ENCODE measurements at places on chromosomes 12 and 14.

- DNase-seq: no peak
These were observed 77.4 kb downstream of the LLPH start for GRCh38 chr12:66052988-66053615.

GRCh38 chr12:56565510-56566101, 44.0 kb downstream of the RBMS2 start:
- DNase-seq: no peak

DNA sequence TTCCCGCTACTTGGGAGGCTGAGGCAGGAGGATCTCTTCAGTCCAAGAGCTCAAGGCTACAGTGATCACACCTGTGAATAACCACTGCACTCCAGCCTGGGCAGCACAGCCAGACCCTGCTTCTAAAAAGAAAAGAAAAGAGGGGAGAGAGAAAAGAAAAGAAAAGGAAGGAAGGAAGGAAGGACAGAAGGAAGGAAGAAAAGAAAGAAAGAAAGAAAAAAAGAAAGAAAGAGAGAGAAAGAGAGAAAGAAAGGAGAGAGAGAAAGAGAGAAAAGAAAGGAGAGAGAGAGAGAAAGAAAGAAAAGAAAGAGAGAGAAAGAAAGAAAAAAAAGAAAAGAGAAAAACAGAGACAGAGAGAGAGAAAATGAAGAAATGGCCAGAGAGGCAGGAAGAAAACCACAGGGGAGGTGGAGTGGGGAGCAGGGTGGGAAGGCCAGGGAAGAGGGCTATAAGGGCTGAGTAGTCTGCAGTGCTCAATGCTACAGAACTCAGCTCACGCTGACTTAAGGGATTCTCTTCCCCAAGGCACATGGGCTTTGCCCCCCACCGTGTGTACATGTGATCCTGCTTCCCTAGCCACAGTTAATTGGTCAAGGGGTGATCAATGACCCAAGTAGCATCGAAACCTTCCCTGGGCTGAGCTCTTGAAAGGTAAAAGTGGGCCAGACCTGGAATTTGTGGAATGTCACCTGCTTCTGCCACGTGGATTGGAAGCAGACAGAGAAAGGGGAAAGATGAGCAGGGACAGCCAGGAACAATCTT, 90.4 kb upstream of the TMCC3 start:
- no peak for DNase-seq

- DNase-seq: no peak
These were observed 46.6 kb downstream of the SUSD6 start for GRCh38 chr14:69657950-69658355.

- DNase-seq: no peak
These were observed 147.5 kb downstream of the ADCK1 start for GRCh38 chr14:77947372-77947771.

GRCh38 chr14:99122521-99123125, 149.4 kb downstream of the BCL11B start:
- no peak for DNase-seq

- DNase-seq: no peak
These were observed 38.9 kb downstream of the RASSF8 start for GRCh38 chr12:25997201-25997963.

- no peak for DNase-seq
These were observed 47.7 kb downstream of the C12orf50 start for GRCh38 chr12:87981495-87981894.

DNA sequence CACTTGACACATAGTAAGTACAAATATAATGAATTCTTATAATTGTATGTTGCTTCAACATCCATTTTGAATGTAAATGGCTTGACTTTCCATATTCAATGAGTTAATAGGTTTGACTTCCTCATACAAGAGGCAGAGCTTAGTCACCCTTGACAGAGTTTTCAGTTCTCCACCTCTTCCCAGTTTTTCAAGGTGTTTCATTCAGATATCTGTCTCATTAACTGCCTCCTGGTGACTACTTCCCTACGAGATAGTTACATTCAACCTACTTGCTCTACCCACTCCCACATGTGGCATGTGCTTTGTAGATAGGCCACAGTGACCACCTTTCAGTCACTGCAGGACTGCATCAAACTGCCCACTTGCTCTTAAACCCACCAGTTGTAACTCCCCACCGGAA, 60.0 kb downstream of the MYF5 start:
- DNase-seq: no peak

DNA sequence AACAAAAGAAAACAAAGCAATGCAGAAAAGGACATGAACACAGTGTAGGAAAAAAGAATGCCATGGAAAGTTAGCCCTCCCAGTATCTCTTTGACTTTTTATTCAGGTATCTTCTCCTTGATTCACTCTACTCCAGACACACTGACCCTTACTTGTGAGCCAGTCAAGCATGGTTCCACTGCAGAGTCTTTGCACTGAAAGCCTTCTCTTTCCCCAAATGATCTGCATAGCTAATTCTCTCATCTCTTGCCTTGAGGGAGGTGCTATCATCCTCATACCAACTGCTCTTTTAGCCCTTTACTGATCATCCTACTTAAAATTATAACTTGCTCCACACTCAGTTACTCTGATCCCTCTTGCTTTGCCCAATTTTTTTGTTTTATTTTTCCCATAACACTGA, 101.2 kb upstream of the SLC16A7 start:
- DNase-seq: no peak

- no peak for DNase-seq
These were observed 31.9 kb downstream of the FOS start for GRCh38 chr14:75310295-75311111.

DNA sequence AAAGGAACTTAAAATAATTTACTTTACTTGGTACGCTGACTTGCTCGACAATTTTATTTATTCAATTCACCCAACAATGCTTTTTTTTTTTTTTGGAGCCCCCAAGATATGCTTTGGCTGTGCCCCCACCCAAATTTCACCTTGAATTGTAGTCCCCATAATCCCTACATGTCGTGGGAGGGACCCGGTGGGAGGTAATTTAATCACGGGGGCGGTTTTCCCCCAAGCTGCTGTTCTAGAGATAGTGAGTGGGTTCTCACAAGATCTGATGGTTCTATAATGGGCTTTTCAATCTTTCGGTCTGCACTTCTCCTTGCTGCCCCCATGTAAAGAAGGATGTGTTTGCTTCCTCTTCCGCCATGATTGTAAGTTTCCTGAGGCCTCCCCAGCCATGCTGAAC, 10.4 kb downstream of the FGD6 start:
- DNase-seq: no peak

- DNase-seq: no peak
These were observed 68.4 kb upstream of the ASPG start for GRCh38 chr14:104016873-104017650.

- peak; percentile 40 for DNase-seq
These were observed 1.2 kb upstream of the SH2B3 start for GRCh38 chr12:111404362-111405148.

- no peak for DNase-seq
These were observed 103.9 kb downstream of the FSCB start for GRCh38 chr14:44403193-44403592.

GRCh38 chr12:31274520-31275300, 51.2 kb downstream of the SINHCAF start:
- no peak for DNase-seq

- DNase-seq: no peak
These were observed 1.8 kb downstream of the NOVA1 start for GRCh38 chr14:26595926-26596542.

DNA sequence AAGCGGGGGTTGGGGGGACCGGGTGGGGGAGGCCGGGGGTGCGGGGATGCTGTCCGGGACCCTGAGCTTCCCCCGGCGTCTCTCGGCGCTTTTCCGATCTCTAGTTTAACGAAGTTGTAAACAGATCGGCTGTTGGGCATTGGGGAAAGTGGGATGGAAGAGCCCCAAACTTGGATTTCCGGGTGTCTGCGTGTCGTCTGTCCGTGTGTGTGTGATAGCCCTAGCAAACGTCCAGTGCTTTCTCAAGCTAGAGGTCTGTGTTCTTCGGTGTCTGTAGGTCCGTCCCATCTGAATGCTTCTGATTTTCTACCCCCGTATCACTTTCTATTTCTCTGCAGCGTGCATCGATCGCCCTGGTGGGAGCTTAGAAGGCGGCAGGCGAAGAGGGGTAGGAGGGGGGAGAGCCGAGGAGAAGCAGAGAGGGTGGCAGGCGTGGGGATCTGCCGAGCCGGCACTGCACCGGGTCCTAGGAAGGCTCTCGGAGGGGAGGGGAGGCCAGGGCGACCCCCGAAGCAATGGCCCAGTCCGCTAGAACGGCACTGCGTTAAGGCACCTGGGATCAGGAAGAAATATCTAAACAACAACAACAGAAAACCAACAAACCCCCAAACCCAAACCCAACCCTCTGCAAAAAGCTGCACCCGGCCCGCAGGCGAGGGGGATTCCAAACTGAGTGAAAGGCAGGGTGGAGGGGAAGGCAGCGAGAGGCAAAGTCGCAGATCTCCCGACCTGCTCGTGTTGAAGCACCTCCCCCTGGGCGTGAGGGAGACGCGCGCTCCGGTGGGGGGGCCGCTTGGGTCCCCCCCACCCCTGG, 1.0 kb downstream of the KCNA1 start:
- DNase-seq: peak; percentile 19

GRCh38 chr14:76088326-76088725, 63.4 kb upstream of the GPATCH2L start:
- DNase-seq: no peak

GRCh38 chr12:22577667-22578066, 33.3 kb upstream of the C2CD5 start:
- no peak for DNase-seq

DNA sequence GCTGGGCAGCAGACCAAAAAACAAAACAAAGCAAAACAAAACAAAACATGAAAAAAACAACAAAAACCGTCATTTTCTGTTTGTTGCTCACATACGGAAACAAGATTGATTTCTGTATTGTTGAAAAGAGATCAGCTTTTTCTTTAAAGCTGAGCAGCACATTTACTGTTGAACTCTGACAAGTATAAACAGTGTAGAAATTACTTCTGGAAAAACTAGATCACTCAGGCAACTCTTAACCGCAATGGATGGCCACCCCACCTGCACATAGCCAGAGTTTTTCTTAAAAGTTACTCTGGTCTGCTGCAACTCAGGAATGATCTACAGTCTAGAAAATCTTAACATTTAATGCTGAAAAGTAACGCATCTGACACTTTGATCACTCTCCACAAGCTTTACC, 80.9 kb downstream of the PPM1H start:
- DNase-seq: no peak

- DNase-seq: no peak
These were observed 9.1 kb downstream of the CEP170B start for GRCh38 chr14:104874110-104874531.

GRCh38 chr12:14426792-14427191, 61.3 kb downstream of the ATF7IP start:
- DNase-seq: no peak

DNA sequence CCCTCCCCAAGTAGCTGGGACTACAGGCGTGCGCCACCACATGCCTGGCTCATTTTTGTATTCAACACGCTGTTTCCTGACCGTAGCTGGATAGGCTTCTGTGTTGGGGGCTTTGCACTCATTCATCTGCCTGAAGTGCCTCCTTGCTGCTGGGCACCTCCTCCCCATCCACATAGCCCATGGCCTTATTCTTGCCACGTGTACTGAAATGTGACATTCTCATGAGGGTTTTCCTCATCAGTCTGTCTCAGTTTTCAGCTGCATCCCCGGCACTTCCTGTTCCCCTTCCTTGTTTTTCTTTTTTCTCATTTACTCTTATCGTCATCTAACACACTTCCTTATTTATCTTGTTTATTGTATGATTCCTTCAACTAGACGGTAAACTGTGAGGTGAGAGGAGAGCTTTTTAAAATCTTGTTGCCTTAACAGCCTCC, 36.6 kb downstream of the RCOR1 start:
- DNase-seq: no peak

GRCh38 chr14:70032016-70032415, 152.8 kb downstream of the SMOC1 start:
- no peak for DNase-seq

DNA sequence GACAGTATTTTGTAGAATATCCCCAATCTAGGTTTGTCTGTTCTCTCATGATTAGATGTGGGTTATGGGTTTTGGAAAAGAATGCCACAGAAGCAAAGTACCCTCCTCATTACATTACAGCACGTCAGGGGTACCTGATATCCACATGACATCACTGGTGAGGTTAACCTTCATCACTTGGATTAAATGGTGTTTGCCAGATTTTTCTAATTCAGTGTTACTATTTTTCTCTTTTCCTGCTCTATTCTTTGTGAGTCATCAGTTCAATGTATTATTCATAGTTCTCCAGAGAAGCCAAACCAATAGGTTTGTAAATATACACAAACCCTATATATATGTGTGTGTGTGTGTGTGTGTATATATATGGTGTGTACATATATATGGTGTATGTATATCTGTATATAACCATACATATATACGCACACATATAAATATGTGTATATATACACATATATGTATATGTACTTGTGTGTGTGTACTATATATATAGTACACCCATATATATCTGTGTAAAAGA, 131.4 kb downstream of the LMNTD1 start:
- no peak for DNase-seq

DNA sequence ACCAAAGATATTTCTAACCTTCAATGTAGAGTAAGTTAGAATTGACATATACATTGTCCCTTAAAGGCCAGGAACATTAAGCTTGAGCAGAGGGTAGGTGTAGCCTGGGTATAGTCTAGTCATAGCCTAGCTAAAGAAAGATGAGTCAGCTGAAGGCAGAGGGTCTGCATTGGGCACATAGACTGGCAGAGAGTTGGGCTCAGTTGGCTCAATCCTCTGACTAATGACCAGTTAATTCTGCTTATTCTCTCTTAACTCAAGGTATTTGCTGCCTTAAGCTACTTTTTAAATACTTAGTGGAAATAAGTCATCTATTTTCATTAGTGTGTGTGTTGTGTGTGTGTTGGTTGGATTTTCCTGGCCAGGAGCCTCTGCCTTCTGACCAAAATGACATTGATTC, 467.1 kb downstream of the RAD51B start:
- DNase-seq: no peak

DNA sequence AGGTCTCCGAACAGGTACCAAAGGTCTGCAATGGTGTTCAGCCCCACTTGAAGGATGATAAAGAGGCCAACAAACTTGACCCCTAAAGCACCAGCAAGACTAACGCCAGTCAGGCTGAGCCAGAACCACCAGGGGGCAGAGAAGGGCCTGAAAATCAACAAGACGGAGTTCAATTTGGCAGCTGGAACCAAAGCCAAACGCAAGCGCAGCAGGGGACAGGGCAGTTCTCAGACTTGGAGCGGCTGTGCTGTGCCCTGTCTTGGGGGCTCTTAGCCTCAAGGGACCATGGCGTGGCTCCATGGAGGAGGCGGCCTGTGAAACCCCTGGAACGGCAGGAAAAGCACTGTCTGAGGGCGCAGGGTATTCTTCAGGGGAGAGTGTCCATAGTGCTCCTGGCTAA, 19.6 kb downstream of the POMT2 start:
- peak; percentile 55 for DNase-seq
